ENCODE measurements at places on chromosomes 7 and 10.
A peak's percentile ranks its signal among the peaks of the same experiment; 100 is the strongest.

GRCh38 chr7:12222889-12223579 lies 11.9 kb downstream of the TMEM106B start:
- DNase-seq = no peak

GRCh38 chr10:46239993-46240683 lies 46.7 kb upstream of the ANTXRL start:
- DNase-seq = no peak

GRCh38 chr10:69665474-69666320 lies 35.6 kb downstream of the FAM241B start:
- no peak for DNase-seq

GRCh38 chr7:81816312-81816711 lies 46.5 kb upstream of the HGF start:
- DNase-seq = no peak

DNA sequence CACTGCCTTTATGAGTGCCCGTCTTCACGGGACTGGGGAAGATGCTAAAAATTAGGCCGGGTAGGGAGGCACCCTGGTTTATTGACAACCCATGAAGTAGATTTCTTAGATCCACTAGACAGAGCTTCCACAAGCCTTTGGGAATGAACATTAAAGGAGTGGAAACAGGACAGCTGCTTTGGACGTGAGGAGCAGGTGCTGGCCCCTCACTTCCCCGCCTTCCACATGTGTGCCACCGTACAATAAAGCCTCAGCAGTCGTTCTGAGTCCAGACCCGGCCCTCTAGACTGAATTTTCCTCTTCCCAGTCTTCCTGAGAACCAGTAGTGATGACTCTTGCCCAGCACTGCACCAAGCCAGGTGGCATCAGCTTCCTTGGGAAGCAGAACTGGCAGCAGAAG lies 282.4 kb downstream of the CELF2 start:
- DNase-seq = no peak

DNA sequence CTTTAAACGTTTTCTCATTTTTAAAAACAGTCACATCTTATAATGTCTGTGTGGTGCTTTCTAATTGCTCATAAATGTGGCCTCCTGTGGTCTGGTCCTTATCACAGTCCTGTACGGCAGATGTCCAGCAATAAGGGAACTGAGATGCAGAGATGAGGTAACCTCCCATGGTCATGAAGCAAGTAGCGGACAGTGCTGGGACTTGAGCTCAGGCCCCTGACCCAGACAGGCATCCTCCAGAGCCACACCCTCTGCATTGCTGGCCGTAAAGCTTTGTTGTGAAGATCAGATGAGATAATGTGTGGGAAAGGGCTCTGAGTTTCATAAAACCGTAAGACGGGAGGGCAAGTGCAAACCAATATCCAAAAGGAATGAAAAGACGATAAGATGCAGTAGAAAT lies 48.2 kb downstream of the DYNC2I1 start:
- DNase-seq = no peak

DNA sequence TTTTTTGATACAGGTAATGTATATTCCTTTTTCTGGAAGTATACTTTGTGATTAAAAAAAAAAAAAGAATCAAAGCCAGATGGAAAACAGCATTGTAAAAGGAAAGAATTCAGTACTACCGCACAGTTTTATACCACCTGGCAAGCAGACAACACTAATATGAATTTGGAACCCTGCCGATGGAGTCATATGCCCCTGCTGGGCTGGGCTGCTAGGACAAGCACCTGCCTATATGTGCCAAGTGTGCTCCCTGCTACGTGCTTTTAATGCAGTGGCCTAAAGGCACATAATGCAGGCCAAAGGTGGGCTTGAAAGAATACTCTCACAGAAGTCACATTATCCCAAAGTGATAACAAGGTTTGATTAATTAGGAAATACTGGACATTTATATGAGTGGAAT lies 29.8 kb upstream of the WAC start:
- peak; percentile 23 for DNase-seq

- DNase-seq = no peak
These were observed 12.6 kb downstream of the GHRHR start for GRCh38 chr7:30976381-30976780.

- no peak for DNase-seq
These were observed 64.9 kb downstream of the TBXAS1 start for GRCh38 chr7:139893999-139894398.

GRCh38 chr10:54372179-54372578 lies 428.9 kb downstream of the PCDH15 start:
- no peak for DNase-seq

DNA sequence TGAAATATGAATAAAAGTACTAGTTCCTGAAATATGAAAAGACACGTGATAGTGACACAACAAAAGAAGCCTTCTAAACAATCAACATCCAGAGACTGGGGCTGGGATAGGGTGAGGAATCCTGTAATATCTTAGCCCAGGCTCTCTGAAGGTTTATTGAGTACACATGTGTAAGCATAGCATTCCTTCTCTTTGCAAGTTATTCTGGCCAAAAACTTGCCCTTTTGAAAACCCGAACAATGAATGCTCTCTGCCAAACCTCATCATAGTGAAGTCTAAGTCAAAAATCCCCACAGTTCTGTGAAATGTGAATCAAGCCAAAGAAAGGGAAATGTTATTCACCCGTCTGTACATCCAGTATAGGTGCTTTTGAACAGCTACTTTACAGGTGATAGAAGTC lies 11.6 kb downstream of the SEMA3D start:
- peak; percentile 43 for DNase-seq

- DNase-seq = no peak
These were observed 893.0 kb downstream of the SORCS3 start for GRCh38 chr10:105534086-105534485.

DNA sequence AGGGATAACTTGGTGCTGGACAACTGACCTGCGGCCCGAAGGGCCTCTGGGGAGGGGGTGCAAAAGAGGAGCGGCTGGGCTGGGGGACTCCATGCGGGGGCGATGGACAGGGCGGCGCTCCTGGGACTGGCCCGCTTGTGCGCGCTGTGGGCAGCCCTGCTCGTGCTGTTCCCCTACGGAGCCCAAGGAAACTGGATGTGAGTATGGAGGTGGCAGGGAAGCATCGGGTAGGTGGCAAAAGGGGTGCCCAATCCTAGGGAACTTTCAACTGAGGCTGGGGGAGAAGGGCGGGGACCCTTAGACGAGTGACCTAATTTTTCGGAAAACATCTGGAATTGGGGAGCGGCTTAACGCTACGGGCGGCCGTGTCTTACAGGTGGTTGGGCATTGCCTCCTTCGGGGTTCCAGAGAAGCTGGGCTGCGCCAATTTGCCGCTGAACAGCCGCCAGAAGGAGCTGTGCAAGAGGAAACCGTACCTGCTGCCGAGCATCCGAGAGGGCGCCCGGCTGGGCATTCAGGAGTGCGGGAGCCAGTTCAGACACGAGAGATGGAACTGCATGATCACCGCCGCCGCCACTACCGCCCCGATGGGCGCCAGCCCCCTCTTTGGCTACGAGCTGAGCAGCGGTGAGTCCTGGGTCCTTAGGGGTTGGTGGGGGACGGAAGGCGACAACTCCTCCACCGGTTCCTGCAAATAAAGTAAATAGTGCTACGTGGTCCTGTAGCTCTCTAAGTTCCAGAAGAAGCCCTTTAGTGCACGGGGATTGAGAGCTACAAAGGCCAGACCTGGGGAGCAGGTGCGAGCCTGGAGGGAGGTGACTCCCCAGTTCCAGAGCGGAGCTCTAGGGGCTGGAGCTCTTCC lies 622 bp downstream of the WNT16 start:
- DNase-seq = no peak

GRCh38 chr7:88046839-88047573 lies 113.0 kb downstream of the ADAM22 start:
- DNase-seq = no peak

DNA sequence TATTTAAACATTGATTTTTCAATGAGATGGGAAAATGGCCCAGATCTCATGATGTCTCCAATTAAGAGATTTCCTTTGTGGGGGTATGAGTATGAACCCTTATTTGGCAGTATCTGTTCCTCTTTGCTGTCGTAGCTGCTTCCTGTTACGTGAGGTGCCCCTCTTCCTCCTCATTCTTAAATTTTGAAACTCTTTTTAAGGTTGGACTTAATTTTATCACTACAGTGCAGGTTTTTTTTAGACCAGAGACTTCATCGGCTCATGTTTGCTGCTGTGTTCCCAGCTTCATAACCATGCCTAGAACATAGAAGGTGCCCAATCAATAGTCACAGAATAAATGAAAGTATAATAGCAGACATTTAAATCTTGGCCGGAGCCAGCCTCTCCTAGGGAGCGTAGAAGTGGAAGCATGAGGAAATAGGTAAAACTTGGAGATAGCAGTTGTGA lies 2.4 kb downstream of the MIOS start:
- no peak for DNase-seq

GRCh38 chr10:23540401-23541030 lies 101.6 kb downstream of the OTUD1 start:
- DNase-seq = no peak

- DNase-seq = no peak
These were observed 1.3 kb upstream of the ZAN start for GRCh38 chr7:100731937-100732636.

- peak; percentile 61 for DNase-seq
These were observed 111.0 kb upstream of the KLF14 start for GRCh38 chr7:130844811-130845580.

GRCh38 chr7:128447941-128448564 lies 7.6 kb upstream of the HILPDA start:
- DNase-seq = no peak

GRCh38 chr7:69908454-69908853 lies 310.2 kb downstream of the AUTS2 start:
- no peak for DNase-seq

- no peak for DNase-seq
These were observed 332.0 kb upstream of the LRGUK start for GRCh38 chr7:133795068-133795665.

GRCh38 chr10:12327074-12327473 lies 22.3 kb upstream of the CAMK1D start:
- no peak for DNase-seq

GRCh38 chr10:10596256-10596655 lies 421.4 kb upstream of the CELF2 start:
- DNase-seq = no peak

- DNase-seq = no peak
These were observed 320.2 kb upstream of the FZD1 start for GRCh38 chr7:90944021-90944420.

DNA sequence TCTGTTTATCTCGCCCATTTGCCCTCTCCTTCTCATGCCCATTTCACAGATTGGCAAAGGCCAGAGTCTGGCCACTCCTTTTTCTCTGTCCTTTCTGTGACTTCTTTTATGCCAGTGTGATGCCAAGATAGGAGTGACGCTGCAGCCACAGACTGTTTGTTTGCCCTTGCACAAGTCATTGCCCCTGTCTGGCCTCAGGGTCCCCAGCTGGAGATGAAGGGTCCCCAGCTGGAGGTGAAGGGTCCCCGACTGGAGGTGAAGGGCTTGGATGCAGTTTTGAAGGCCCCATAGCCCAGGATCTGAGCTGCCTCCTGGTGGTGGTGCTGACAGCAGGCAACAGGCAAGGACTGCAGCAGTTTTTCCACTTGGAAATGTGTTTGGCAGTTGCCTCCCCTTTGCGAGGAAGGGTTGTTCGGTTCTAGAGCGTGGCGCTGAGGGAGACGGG lies 50.8 kb upstream of the SLC29A3 start:
- DNase-seq = peak; percentile 67

GRCh38 chr10:114256008-114256765 lies 17.1 kb downstream of the VWA2 start:
- no peak for DNase-seq

DNA sequence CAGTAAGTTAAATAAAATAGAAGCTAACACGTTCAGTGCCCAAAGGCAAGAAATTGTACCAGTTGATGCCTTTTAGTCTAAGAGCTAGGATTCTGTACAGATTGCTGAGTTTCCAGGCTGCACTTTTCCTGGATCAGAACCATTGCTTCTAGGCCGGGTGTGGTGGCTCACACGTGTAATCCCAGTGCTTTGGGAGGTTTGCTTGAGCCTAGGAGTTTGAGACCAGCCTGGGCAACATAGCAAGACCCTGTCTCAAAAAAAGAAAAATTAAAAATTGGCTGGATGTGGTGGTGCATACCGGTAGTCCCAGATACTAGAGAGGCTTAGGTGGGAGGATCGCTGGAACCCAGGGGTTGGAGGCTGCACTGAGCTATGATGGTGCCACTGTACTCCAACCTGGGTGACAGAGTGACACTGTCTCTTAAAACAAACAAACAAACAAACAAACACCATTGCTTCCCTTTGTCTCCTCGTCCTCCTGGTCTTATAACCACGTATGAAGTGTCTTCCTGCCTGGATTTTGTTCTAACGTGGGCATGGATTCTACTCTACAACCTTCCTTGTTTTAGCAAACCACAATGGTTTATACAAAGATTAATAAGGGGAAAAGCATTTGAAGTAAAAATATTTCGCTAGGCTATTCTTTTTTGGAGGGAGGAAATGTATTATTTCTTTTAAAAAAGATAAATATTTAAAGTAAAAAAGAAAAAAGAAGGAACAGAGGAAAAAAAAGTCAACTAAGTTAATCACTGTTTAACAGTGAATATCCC lies 9.7 kb upstream of the CCNY start:
- no peak for DNase-seq

DNA sequence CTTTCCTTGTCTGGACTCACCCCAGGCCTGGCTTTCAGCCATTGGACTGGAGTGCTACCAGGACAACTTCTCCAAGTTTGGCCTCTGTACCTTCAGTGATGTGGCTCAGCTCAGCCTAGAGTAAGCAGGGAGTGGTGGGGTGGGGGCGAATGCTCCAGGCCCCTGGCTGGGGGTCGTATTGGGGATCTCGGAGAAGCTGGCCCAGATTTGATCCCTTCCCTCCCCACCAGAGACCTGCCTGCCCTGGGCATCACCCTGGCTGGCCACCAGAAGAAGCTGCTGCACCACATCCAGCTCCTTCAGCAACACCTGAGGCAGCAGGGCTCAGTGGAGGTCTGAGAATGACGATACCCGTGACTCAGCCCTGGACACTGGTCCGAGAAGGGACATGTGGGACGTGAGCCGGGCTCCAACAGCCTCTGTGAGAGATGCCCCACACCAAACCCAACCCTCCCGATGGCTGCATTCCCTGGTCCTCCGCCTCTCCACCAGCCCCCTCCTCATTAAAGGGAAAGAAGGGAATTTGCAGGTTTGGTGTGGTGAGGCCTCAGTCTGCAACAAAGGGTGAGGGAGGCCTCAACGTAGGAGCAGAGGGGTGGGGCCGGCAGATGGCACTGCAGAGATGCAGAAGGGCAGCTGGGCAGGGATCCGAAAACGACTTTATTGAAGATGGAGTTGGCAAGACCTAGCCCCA lies 14.8 kb downstream of the TRPV6 start:
- no peak for DNase-seq

GRCh38 chr10:31974434-31975124 lies 45.9 kb upstream of the ARHGAP12 start:
- no peak for DNase-seq
